ENCODE measurements at places on chromosomes 1 and 21.

DNA sequence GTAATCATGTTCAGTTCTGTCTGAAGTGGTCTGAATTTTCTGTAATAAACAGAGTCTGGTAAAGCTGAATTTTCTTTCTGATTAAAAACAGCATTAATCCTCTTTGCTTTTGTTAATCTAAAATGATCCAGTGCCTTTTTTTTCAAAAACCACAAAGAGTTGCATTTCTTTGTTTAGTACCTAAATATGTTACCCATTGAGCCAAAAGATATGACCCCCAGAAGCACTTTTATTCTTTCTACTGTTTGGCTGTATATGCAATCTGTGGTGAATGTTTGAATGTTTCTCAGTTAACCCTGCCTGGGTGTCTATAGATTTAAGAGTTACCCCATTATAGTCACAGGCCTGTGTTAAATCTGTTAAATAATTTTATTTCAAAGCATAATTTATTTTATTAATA is 394.8 kb downstream of the PTPRC start:
- DNase-seq: no peak

DNA sequence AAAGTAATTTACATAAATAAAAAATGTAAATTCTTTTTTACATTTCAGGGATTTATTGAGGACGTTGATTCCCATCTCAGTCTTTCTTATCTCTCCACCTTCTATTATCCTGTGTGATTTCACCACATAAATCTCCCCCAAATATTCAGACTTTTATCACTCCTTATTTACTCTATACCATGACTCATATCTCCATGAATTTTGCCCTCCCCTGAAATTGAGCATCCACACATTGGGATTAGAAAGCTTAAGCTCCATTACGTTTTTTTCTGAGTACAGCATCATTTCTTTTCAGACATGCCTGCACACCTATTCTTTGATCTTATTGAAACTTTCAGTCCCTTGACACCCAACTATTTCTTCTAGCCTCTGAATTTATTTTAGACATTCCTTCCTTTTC is 111.2 kb downstream of the IFI44 start:
- no peak for DNase-seq

- no peak for DNase-seq
Observed at GRCh38 chr1:11948822-11949458, 14.4 kb downstream of the PLOD1 start.

DNA sequence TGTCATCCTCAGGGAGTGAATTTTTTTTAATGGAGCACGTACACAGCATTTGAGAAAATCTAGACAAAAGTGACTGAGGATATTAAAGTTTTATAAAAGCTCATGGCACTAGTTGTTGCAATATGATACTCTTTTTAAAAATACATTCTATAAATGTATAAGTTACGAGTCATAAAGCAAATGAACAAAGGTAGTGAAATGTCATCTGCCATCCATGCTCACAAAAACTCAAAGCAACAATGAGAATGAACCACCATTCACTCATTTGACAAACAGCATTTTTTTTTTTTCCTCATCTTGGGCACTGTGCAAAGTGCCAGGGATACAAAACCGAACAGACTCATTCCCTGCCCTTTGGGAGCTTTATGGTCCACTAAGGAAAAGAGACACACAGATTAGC is 38.7 kb downstream of the GPR137B start:
- no peak for DNase-seq

GRCh38 chr1:35298464-35298863 is 30.0 kb downstream of the ZMYM4 start:
- no peak for DNase-seq

All from NCI-H1436 (cell line).